ENCODE measurements at places on chromosomes 6 and 20.
A peak's percentile ranks its signal among the peaks of the same experiment; 100 is the strongest.

- DNase-seq, result no peak
Measured at GRCh38 chr20:33654680-33655161, 7.4 kb upstream of the C20orf144 start.

GRCh38 chr20:6504826-6505225, 262.7 kb upstream of the BMP2 start:
- no peak for DNase-seq

DNA sequence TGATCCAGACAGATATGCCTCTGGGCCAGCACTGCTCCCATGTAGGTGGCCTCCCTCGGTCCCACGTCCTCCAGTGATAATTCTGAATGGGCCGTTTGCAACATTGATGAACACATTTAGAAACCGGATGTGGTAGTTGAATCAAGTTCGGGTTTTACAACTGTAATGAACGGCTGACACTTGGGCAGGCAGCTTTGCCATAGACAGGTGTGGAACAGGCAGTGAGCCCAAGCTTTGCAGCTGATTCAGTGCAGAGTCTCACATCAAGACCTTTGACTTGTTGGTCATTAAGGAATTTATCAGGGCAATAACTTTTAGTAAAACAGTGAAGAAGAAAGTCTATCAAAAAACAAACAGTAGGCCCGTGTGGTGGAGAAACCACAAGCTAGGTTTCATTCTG, 466.6 kb upstream of the AGPAT4 start:
- no peak for DNase-seq

GRCh38 chr6:135030056-135030473, 24.6 kb downstream of the HBS1L start:
- no peak for DNase-seq

- DNase-seq, result no peak
Measured at GRCh38 chr6:38092964-38093363, 273.4 kb downstream of the ZFAND3 start.

GRCh38 chr6:137216875-137217553, 2.2 kb downstream of the IFNGR1 start:
- no peak for DNase-seq

DNA sequence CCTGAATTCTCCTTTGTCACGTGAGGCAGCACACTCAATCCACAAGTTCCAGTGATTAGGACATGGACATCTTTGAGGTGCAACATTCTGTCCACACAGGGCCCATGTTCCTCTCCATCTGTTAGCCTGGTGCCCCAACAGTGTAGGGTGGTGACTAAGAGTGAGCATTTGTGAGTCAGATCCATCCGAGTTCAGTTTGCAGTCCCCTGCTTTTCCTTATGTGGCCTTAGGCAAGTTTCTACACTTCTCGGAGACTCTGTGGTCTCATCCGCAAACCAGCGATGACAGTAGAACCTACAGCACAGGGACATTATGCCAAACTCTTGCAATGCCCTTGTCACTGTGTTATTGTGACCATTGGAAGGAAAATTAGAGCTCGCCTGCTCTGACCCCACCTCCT, 178.7 kb upstream of the CDH4 start:
- DNase-seq, result no peak

- peak; percentile 26 for DNase-seq
Measured at GRCh38 chr6:169800668-169801395, 49.4 kb downstream of the ERMARD start.

DNA sequence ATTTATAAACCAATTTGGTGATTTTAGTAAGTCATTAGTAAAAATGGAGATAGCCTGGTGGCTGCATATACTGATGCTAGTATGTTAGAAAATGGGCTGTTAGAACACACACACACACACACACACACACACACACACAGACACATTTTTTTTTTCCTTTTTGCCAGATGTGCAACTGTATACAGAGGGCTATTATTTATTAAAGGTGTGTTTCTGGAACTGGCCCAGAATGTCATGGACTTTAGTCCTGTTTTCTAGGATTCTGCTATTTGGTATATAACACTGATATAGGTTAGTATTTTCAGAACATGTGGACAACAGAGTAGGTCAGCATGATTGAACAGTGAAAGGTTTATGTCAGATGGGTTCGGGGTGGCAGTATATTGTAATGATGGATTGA, 12.4 kb downstream of the MYO6 start:
- DNase-seq, result no peak

- DNase-seq, result peak; percentile 25
Measured at GRCh38 chr6:156949376-156949775, 172.2 kb downstream of the ARID1B start.

DNA sequence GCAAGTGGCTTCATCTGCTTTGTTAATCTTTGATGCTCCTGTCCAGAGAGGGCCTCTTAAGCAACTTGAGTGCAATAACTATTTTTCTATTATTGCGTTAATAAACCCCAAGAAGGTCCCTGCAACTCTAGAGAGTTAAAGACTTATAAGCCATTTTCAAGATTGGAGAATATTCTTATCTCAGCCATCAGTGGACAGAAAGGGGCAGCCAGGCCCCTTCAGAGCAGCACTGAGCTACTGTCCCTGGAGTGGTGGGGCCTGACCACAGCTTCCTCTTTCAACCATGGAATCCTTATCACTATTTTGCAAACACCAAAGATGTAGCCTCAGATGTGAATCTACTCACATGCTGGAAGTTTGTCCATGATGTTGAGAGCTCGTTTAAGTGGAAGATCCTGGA, 2.8 kb upstream of the MAS1L start:
- DNase-seq, result no peak

DNA sequence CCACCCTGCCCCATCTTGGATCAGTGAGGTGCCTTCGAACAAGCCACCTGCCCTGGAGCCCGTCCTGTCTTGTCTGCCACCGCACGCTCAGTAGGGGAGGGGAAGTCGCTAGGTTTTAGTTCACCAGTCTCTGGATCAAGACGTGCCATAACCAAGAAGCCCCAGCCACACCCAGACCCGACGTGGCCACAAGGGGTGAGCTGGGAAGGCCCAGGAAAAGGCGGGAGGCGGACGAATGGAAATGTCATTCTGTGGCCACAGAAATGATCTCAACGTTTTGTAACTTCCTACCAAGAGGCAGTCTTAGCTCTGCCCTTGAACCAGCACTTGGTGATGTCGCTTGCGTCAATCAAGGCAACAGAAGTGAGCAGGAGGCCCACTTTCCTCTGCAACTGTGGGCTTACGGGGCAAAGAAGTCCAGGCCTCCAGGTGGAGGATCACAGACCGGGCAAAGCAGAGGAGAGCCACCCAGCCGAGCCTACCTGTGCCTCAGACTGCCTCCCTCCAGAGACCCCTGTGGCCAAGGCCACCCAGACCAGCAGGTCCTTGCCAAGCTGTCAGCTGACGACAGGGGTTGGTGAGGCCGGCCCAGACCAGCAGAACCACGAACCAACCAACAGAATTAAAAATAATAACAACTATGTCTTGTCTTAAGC, 14.5 kb downstream of the GMEB2 start:
- DNase-seq, result no peak

DNA sequence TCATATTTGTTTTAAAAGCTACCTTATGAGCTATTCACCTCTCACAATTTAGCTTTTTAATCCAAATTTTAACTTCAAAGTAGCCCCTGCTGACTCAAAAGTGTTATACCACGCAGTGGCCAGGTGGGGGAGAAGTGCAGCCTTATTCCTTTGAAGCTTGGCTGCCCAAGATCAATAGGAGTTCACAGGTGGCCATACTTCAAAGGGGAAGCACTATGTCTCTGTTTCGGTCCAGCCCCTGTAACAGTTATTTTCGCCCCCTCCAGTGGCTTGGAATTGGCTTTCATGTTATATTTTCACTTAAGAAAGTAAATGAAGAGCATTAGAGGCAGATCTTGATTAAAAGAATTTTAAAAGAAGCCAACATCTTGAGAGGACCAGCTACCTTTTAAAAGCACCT, 608.4 kb downstream of the EPHA7 start:
- DNase-seq, result no peak

GRCh38 chr20:62816884-62817873, at the start of gene COL9A3:
Gene COL9A3, plus strand, starts transcription at chr20:62817050. Its CDS starts 15 bp downstream, at chr20:62817065.
- DNase-seq, result no peak

GRCh38 chr6:147065786-147066185, 138.4 kb upstream of the STXBP5 start:
- DNase-seq, result no peak

- DNase-seq, result no peak
Measured at GRCh38 chr20:57596998-57597939, 23.0 kb downstream of the ZBP1 start.

DNA sequence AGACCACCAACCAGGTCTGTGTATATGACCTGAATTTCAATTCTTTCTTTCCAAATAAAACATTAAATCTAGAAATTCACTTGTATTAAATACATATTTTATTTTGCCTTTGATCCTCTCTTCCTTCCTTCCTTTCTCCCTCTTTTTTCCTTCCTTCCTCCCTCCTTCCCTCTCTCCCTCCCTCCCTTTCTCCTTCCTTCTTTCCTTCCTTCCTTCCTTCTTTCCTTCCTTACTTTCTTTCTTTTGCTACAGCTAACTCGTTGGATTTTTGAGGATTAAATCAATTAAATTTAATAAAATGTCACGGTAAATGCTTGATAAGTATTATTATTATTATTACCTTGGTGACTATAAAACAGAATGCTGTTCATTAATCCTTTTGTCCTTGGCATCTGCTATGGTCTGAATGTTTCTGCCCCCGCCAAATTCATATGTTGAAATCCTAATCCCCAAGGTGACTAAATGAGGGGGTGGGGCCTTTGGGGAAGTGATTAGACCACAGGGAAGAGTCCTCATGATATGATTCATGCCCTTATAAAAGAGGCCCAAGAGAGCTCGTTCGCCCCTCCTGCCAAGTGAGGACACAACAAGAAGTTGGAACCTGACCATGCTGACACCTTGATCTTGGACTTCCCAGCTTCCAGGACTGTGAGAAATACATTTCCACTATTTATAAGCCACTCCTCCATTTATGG, 67.6 kb upstream of the BTBD3 start:
- no peak for DNase-seq

DNA sequence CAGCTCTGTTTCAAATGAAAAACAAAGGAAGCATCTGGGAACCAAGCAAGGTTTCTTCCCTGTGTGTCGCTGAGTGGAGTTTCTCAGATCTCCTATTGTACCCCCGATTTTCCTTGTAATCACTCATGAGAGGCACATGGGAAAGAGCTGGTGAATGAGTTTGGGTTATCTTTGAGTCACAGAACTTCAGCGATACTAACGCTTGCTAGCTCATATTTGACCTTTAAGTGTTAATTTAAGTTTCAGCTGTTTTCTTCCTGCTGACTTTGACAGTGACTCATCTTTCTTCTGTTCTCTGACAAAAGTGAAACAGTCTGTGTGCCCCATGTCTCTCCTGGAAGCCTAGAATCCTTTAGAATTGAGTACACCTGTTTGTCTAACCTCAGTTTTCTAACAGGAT, 261.1 kb upstream of the RGS17 start:
- no peak for DNase-seq

- no peak for DNase-seq
Measured at GRCh38 chr20:62522748-62523396, 47.1 kb upstream of the GATA5 start.

DNA sequence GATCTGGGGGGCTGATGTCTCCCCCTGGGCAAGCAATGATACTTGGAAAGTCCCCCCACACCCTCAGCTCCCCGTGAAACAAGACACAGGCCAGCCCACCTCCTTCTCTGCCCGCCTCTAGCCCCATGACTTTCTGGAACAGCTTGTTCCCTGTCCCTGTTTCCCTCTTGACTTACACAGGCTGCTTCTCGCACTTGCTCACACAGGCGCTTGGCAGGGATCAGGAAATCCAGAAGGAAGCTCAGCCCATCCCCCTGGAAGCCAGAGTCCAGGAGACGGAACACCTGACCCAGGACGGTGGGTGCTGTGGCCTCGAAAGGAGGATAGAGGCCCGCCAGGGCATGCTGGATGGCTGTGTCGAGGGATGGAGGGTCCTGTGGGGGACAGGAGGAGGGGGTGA, 14.8 kb downstream of the KIAA1755 start:
- DNase-seq, result no peak

GRCh38 chr20:54716174-54716747, 240.9 kb downstream of the DOK5 start:
- DNase-seq, result no peak

DNA sequence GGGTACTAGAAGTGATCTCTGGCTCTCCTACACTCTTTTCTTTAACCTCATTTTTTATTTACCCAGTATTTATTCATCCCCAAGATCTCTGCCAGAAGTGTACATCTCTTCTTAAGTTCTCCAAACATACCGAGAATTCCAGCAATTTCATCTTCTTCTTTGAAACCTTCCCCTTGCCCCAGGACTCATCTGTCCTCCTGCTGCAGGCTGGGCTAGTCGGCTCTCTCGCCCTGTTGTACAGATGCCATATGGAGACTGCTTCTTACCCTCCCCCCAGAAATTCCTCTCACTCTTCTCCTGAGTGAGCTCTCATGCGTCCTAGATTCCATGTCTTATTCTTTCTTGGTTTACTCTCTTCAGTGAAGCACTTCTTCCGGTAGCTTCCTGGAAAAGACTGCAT, 21.9 kb upstream of the PNRC1 start:
- no peak for DNase-seq

GRCh38 chr20:45765307-45765875, 26.3 kb downstream of the WFDC3 start:
- DNase-seq, result no peak

DNA sequence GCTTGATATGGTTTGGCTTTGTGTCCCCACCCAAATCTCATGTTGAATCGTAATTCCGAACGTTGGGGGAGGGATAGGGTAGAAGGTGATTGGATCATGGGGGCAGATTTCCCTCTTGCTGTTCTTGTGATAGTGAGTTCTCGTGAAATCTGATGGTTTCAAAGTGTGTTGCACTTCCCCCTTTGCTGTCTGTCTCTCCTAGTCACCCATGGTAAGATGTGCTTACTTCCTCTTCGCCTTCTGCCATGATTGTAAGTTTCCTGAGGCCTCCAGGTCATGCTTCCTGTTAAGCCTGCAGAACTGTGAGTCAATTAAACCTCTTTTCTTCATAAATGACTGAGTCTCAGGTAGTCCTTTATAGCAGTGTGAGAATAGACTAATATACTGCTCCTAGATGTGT, 19.9 kb downstream of the PFDN4 start:
- DNase-seq, result no peak

DNA sequence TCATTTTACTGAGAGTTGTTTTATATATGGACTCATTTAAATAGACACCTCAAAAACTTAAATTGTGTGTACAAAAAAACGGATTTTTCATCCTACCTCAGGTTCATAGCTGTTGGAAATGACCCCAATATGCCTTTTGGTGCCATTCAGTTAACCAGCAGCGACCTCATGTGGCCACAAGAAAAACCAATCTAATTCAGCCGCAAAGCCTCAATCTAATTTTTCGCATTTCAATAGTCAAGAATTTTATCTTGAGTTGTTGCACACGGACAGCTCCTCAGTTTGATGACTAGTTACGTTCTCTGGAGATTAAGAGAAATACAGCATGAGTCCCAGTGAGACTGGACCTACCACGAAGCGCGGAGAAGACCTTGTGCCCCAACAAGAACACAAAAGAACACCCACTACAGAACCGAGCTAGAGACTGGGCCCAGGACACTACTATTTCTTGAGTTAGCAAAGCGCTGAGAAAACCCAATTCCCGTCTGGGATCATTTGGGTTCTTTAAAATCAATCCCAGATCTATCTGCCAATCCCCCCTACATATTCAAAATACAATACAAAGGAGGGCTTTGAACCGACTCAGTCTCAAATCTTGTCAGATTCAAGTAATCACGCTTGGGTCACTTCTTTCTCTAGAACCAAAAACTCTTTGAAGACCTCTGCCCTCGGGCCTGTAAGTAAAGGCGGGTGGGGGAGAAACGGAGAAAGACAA, 1.1 kb downstream of the TCP11 start:
- DNase-seq, result peak; percentile 43

Measured in HFF-Myc (cell line).